ENCODE measurements at places on chromosomes 7 and 10.

GRCh38 chr10:101839002-101839401 is 4.6 kb downstream of the KCNIP2 start:
- no peak for ATAC-seq
- no peaks in the 10 kb centered on the region for H3K36me3 ChIP-seq
- H3K4me3 ChIP-seq, result peak overlapping the region; percentile 10
- H3K27ac ChIP-seq, result peak overlapping the region; percentile 63

- no peaks in the 10 kb centered on the region for H3K4me1 ChIP-seq
- no peak overlapping the region for H3K27ac ChIP-seq
- no peak overlapping the region for H3K4me3 ChIP-seq
- ATAC-seq, result no peak
These were observed 38.3 kb downstream of the MACROH2A2 start for GRCh38 chr10:70090951-70091350.

DNA sequence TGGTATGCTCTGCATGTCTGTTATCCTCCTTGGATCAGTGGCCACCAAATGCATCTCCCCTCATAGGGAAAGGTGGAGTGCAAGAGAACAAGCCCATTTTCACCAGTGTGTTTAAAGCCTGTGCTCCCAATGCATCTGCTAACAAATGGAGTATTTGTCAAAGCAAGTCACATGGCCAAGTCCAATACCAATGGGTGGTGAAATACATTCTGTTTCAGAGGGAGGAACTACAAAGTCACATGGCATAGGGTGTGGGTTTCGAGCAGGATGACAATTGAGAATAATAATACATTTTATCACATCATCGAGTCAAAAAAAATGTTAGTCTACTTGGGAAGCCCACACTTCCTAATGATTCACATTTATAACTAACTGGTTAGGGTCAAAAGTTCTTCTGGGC is 62.7 kb downstream of the SUGCT start:
- no peaks in the 10 kb centered on the region for H3K27me3 ChIP-seq
- H3K27ac ChIP-seq, result no peak overlapping the region
- H3K4me3 ChIP-seq, result no peak overlapping the region
- ATAC-seq, result no peak
- H3K36me3 ChIP-seq, result no peaks in the 10 kb centered on the region

DNA sequence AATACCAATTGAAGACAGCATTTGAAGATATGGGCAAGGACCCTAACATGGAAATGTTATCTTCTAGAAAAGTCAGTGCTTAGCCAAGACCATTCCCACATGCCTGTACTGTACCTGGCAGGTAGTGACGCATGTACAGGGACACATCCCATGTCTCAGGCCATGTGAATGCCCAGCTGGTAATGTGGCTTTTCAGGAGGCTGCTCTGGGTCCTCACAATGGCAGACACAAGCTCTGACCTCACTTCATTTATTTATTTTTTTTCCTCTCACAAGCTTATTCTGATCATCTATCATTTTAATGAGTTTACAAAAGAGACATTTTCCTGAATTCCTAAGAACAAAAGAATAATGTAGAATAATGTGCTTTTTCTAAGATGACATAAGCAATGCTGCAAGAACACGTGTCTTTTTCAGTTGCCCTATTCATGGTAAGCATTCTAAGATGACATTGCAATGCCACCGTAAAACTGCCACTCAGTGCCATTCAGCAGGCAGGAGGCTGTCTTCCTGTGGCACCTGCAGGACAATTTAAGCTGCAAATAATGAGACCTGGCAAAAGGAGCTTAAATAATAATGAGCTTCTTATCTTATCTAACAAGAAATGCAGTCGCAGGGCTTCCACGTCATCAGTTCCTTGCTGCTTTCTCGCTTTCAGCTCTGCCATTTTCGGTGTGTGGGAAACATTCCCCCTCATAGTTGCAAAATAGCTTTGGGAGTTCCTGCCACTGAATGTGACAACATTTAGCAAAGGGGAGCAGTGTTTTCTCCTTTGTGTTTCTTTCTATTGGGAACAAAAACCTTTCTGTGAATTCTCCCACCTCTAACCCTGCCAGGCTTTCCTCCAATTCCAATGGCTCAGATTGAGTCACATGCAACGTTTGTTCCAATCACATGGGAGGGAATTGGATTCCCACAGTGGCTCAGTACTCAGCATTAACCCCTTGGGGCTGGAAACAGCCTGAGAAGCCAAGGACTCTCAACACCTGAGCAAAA is 113.0 kb downstream of the SEC23IP start:
- H3K27me3 ChIP-seq, result peaks cover 67% of the 10 kb centered on the region
- H3K27ac ChIP-seq, result no peak overlapping the region
- no peak overlapping the region for H3K4me3 ChIP-seq
- no peaks in the 10 kb centered on the region for H3K4me1 ChIP-seq
- ATAC-seq, result no peak

DNA sequence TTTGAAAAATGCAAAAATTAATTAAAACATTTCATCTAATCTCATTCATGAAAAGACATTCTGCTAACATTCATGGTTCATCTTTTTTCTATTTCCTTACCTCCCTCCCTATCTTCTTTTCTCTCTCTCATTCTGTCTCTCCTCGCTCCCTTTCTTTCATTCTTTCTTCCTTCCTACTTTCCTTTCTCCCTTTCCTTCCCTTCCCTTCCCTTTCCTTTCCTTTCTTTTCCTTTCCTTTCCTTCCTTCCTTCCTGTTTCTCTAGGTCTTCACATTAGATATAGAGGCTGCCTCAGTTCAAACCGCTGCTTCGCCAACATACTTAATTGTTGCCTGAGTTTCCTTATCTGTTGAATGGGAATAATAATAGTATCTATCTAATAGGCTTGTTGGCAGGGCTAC is 21.9 kb downstream of the SFRP4 start:
- peaks cover 43% of the 10 kb centered on the region for H3K27me3 ChIP-seq
- H3K4me1 ChIP-seq, result no peaks in the 10 kb centered on the region
- no peak overlapping the region for H3K4me3 ChIP-seq
- ATAC-seq, result no peak
- no peak overlapping the region for H3K27ac ChIP-seq
- H3K36me3 ChIP-seq, result no peaks in the 10 kb centered on the region

- no peaks in the 10 kb centered on the region for H3K27me3 ChIP-seq
- ATAC-seq, result no peak
- no peaks in the 10 kb centered on the region for H3K36me3 ChIP-seq
- no peaks in the 10 kb centered on the region for H3K4me1 ChIP-seq
These were observed 49.6 kb upstream of the COBL start for GRCh38 chr7:51366172-51366728.

DNA sequence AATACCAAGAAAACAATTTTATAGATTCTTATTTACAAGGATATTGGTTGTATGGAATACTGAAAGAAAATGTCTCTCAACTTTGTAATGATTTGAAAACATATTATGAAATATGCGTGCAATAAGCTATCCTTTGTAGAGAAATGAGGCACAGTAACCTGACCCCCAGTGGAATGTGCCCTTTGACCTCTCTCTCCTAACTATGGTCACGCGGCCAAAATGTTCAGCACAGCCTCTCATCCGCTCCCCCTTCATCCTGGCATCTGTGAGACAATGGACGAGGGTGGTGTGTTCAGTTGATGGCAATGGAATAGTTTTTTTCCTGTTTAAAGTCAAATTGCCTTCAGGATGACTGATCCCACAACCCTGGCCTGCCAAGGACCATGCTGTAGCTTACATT is 13.3 kb downstream of the BEND7 start:
- H3K27me3 ChIP-seq, result peaks cover 52% of the 10 kb centered on the region
- H3K36me3 ChIP-seq, result no peaks in the 10 kb centered on the region
- ATAC-seq, result no peak
- H3K4me3 ChIP-seq, result no peak overlapping the region
- H3K27ac ChIP-seq, result no peak overlapping the region
- H3K4me1 ChIP-seq, result no peaks in the 10 kb centered on the region

DNA sequence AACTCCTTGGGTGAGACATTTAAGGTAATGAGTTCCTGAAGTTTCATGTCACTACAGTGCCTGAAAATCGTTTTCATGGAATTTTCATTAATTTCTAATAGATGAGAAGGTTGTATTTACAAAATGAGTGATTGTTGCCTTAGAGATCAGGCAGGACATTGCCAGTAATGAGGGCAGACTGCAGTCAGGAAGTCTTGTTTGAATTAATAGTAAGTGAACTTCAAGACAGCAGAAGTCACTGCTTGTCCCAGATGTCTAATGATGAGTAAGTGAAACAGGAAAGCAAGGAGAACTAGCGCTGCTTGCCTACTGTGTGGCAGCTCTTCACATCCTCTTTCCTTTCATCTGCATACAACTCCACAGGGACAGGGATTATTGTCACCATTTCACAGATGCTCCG is 237.4 kb downstream of the BAMBI start:
- ATAC-seq, result no peak
- H3K4me3 ChIP-seq, result no peak overlapping the region
- H3K27me3 ChIP-seq, result no peaks in the 10 kb centered on the region
- no peaks in the 10 kb centered on the region for H3K36me3 ChIP-seq
- no peak overlapping the region for H3K27ac ChIP-seq

GRCh38 chr7:57867884-57868701 is 418.1 kb downstream of the ZNF716 start:
- H3K4me1 ChIP-seq, result no peaks in the 10 kb centered on the region
- peaks cover 34% of the 10 kb centered on the region for H3K27me3 ChIP-seq
- H3K27ac ChIP-seq, result no peak overlapping the region
- no peaks in the 10 kb centered on the region for H3K36me3 ChIP-seq
- ATAC-seq, result no peak

- ATAC-seq, result no peak
- peaks cover 12% of the 10 kb centered on the region for H3K36me3 ChIP-seq
- no peak overlapping the region for H3K27ac ChIP-seq
- H3K4me1 ChIP-seq, result no peaks in the 10 kb centered on the region
These were observed 50.9 kb downstream of the SGCE start for GRCh38 chr7:94605031-94605430.

GRCh38 chr10:11272915-11273389 is 255.3 kb downstream of the CELF2 start:
- H3K27me3 ChIP-seq, result no peaks in the 10 kb centered on the region
- H3K4me3 ChIP-seq, result peak overlapping the region; percentile 48
- H3K27ac ChIP-seq, result peak overlapping the region; percentile 97
- peaks cover 85% of the 10 kb centered on the region for H3K4me1 ChIP-seq

All from stimulated activated memory B cell treated with anti-CD40 and anti-IgM and Interleukin-4, amounts not matched to agents 10 μg/mL and 1 μg/mL and 100 μg/mL, for 72 hours (primary cell).